T-helper 2 cell treated with Interferon-gamma antibody and Interleukin-4, amounts not matched to agents 5 μg/mL and 100 μg/mL, for 36 hours (primary cell): ENCODE measurements at places on chromosomes 6 and 20.

- no peak overlapping the region for H3K4me3 ChIP-seq
- H3K27me3 ChIP-seq = no peaks in the 10 kb centered on the region
- no peak overlapping the region for H3K27ac ChIP-seq
- peaks cover 5% of the 10 kb centered on the region for H3K36me3 ChIP-seq
Observed at GRCh38 chr6:149043476-149044130, 273.9 kb upstream of the TAB2 start.

GRCh38 chr6:7241709-7242645 lies 71.0 kb downstream of the SSR1 start:
- H3K4me3 ChIP-seq = no peak overlapping the region
- peaks cover 26% of the 10 kb centered on the region for H3K36me3 ChIP-seq
- no peak overlapping the region for H3K27ac ChIP-seq
- no peaks in the 10 kb centered on the region for H3K27me3 ChIP-seq
- DNase-seq = no peak
- H3K4me1 ChIP-seq = peaks cover 7% of the 10 kb centered on the region

GRCh38 chr6:71383901-71384489 lies 95.4 kb downstream of the OGFRL1 start:
- no peak for DNase-seq
- H3K27me3 ChIP-seq = no peaks in the 10 kb centered on the region
- no peaks in the 10 kb centered on the region for H3K36me3 ChIP-seq

GRCh38 chr6:35496841-35497570 lies at the start of gene TEAD3:
TEAD3 (minus strand) TSS chr6:35497079.
- H3K4me3 ChIP-seq = peak within 1 kb of the TSS; percentile 71
- peaks cover 51% of the 10 kb centered on the region for H3K27me3 ChIP-seq
- no peaks in the 10 kb centered on the region for H3K36me3 ChIP-seq
- H3K27ac ChIP-seq = no peak within 1 kb of the TSS

GRCh38 chr6:44723439-44724197 lies 336.1 kb downstream of the CDC5L start:
- no peaks in the 10 kb centered on the region for H3K36me3 ChIP-seq
- H3K4me1 ChIP-seq = no peaks in the 10 kb centered on the region
- H3K4me3 ChIP-seq = no peak overlapping the region
- peaks cover 6% of the 10 kb centered on the region for H3K27me3 ChIP-seq

DNA sequence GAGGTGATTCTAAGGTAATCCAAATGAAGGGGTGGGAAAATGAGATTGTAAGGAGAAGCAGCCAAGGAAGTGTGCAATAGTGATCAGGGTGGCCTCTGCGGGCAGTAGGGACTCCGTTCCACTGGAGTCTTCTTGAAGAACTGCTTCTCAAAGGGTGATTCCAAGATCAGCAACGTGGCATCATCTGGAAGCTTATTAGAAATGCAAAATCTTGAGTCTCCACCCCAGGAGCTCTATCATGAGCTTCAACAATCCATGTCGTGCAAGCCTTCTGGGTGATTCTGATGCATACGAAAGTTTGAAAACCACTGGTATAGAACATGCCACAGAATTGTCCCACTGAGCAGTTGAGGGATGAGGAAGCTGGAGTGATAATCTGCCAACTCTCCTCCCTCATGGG lies 31.4 kb downstream of the SCP2D1 start:
- no peak overlapping the region for H3K27ac ChIP-seq
- no peaks in the 10 kb centered on the region for H3K27me3 ChIP-seq
- no peaks in the 10 kb centered on the region for H3K4me1 ChIP-seq
- no peak for DNase-seq

- no peak overlapping the region for H3K27ac ChIP-seq
- no peaks in the 10 kb centered on the region for H3K36me3 ChIP-seq
- no peak for DNase-seq
- no peak overlapping the region for H3K4me3 ChIP-seq
- H3K4me1 ChIP-seq = no peaks in the 10 kb centered on the region
- peaks cover 3% of the 10 kb centered on the region for H3K27me3 ChIP-seq
Observed at GRCh38 chr6:148591656-148592055, 155.2 kb upstream of the UST start.

- no peaks in the 10 kb centered on the region for H3K4me1 ChIP-seq
- no peak overlapping the region for H3K4me3 ChIP-seq
- DNase-seq = no peak
- H3K36me3 ChIP-seq = no peaks in the 10 kb centered on the region
Observed at GRCh38 chr6:141140905-141141304, 991.8 kb upstream of the GJE1 start.

DNA sequence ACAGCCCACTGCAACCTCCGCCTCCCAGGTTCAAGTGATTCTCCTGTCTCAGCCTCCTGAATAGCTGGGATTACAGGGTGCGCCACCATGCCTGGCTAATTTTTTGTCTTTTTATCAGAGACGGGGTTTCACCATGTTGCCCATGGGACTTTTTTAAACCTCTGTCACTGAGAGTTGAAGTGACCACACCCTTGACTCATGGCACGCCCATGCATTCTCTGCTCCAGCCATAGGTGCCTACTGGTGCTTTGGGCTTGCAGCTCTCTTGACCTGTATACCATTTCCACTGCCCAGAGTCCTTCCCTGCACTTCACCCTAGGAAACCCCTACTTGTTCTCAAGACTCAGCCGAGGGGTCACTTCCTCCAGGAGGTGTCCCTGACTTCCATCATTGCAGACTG lies 2.4 kb upstream of the SCRT2 start:
- no peak overlapping the region for H3K27ac ChIP-seq
- H3K4me1 ChIP-seq = peaks cover 2% of the 10 kb centered on the region
- H3K4me3 ChIP-seq = no peak overlapping the region
- H3K36me3 ChIP-seq = no peaks in the 10 kb centered on the region

DNA sequence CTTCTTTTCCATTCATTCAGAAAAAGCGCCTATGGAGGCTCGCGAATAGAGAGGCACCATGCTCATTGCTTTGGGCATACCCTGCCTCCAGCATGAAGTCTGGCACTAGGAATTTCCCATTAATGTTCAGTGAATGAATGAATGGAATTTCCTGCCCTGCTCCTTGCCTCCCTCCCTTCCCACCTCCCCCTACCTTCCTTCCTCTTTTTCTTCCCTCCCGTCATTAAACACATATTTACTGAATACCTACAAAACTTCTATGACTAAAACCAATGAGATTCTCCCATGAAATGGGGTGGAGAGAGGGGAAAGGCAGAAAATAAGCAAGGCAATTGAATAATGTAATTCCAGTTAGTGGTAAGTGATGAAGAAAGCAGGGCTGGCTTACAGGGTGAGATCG lies 213.8 kb upstream of the AGPAT4 start:
- H3K27ac ChIP-seq = no peak overlapping the region
- H3K4me3 ChIP-seq = no peak overlapping the region
- H3K36me3 ChIP-seq = no peaks in the 10 kb centered on the region

DNA sequence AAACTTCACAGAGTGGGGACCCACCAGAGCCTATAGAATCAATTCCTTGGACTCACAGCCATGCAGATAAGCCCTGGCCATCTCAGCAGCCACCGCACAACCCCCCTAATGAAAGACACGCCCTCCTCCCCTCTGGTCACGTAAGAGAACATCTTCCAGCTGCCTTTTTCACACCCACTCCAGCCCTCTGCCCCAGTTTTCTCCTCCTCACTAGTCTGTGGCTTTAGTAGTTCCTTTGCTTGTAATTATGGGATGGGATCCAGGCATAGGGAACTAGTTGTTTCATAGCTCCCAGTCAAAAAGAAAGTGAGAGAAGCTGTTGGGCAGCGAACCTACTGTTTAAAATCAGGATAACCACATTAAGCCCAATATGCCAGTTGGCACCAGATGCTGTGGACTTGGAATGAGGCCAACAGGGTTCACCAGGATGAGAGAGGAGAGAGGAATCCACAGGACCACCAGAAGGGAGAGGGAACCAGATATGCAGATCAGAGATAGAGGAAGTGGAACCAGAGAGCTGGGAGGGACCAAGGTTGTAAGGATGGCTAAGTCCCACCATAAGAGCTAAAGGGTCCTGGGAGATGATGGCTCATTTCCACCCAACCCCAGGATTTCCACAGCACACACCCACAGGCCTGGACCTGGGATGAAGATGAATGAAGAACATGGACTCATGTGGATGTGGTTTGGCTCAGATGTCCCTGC lies 9.0 kb upstream of the BTN3A1 start:
- H3K27ac ChIP-seq = no peak overlapping the region
- H3K27me3 ChIP-seq = no peaks in the 10 kb centered on the region

- peak overlapping the region; percentile 93 for H3K4me3 ChIP-seq
- H3K36me3 ChIP-seq = no peaks in the 10 kb centered on the region
- DNase-seq = no peak
- peak overlapping the region; percentile 88 for H3K27ac ChIP-seq
Observed at GRCh38 chr20:33444797-33445560, 1.4 kb upstream of the SNTA1 start.

DNA sequence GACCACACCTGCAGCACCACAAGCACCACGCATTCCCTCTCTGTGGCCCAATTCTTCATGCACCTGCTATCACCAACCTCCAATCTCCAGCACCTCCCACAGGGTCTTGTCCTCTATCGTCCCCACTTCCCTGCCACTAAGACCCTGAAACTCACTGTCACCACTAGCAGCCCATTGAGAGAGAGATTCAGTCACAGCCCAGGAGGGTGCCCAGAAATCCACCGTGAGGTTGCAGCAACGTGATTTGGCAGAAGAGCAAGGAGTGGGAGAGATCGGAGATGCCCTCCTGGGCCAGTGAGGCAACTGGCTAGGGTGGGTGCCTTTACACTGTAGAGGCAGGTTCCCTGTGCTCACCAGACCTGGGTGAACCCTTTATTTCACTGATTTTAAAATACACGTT lies 90.1 kb downstream of the ANKRD60 start:
- no peaks in the 10 kb centered on the region for H3K36me3 ChIP-seq
- DNase-seq = no peak
- H3K4me3 ChIP-seq = no peak overlapping the region

- H3K27me3 ChIP-seq = no peaks in the 10 kb centered on the region
- H3K4me1 ChIP-seq = no peaks in the 10 kb centered on the region
- no peak overlapping the region for H3K27ac ChIP-seq
- no peaks in the 10 kb centered on the region for H3K36me3 ChIP-seq
- no peak overlapping the region for H3K4me3 ChIP-seq
Observed at GRCh38 chr6:112501705-112502104, 154.6 kb downstream of the RFPL4B start.
